ENCODE measurements at places on chromosomes 1 and 21.

DNA sequence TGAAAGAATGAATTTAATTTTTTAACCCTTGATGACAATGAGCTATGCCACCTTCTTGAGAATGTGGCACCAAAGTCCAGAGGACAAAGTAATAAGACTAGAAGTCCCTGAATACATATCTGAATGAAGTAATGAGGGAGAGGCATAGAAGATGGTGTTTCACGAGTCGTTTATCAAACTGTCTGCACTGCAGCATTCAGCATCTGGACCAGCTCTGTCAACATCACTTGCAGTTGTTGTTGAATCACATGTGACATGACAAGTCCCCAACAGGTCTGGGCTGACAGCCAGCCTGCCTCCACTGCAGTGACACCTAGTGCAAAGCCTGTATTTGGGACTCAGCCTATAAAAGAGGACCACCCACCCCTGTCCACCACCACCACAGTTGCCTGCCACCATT, 17.3 kb upstream of the GALNT2 start:
- no peak for DNase-seq

DNA sequence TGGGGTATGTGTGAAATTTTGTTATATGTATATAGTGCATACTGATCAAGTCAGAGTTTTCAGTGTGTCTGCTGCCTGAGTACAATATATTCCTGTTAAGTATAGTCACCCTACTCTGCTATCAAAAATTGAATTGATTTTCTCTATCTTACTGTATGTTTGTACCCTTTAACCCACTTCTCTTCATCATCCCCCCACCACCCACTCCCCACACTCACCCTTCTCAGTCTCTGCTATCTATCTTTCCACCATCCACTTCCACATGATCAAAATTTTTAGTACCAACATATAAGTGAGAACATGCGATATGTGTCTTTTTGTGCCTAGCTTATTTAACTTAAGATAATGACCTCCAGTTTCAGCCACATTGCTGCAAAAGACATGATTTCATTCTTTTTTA, 4.2 kb downstream of the LY9 start:
- no peak for DNase-seq

- DNase-seq: no peak
Observed at GRCh38 chr1:243819438-243819839, 30.6 kb downstream of the AKT3 start.

GRCh38 chr1:151945725-151946722, 36.7 kb upstream of the THEM4 start:
- DNase-seq: no peak

DNA sequence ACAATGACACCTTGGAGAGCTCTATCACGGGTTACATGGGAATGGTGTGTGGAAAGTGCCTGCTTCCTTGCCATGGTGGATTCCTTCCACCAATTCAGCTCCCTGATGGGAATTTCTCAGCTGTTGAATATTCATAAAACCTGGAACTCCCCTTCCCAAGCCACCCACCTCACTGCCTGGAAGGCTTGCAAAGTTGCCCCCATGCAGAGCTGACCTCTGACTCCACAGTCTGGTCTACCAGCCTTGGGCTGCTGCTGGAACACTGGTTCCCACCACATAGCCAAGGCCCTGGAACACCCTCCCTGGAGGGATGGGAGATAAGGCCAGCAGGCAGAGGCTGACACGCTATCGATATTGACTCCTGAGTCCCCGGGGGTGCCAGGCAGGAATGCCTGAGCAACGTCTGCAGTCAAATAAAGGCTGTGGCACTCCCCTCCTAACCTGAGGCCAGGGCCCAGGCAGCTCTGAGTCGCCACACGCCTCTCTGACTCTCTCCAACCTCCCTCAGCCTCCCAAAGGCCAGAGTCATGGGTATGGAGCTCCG, 8.8 kb downstream of the CCDC24 start:
- no peak for DNase-seq

DNA sequence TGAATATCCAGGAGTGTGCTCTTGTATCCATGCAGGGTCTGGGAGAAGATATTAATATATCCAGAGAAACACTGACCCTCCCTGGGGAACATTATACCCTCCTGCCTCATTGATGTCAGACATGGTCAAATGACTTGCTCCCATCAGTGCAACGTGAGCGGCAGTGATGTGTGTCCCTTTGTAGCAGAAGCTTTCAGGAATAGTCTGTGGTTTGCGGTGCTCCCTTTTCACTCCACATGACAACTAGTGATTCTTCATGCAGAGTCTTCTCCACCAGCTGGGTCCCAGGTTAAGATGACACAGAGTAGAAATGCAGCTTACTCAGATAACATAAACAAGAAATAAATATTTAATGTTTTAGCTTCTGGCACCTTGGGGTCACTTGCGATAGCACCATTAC, 31.9 kb upstream of the LYPD8 start:
- no peak for DNase-seq

- no peak for DNase-seq
Observed at GRCh38 chr1:159201642-159202041, 3.0 kb upstream of the ACKR1 start.

DNA sequence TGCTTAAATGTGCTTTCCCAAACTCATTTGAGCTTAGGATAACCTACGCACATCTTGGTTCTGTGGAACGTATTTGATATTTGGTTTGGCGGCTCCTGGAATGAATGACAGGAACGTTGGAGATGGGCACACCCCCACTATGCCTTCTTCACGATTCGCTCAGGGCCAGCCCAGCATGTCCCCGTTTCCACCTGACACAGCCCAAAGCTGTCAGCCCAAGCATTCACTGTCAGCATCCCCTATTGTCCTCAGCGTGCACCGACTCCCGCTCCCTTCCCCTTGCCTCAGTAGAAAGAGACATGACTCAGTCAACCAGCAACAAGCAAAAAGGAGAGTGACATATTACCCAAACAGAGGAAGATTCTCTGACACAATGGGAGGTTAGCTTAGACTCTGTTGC, 181.4 kb downstream of the KCNJ6 start:
- no peak for DNase-seq

GRCh38 chr1:46551597-46552095, at the start of gene KNCN:
Gene KNCN, minus strand, starts transcription at chr1:46551647. Its CDS starts 432 bp downstream, at chr1:46551215.
- DNase-seq: no peak

DNA sequence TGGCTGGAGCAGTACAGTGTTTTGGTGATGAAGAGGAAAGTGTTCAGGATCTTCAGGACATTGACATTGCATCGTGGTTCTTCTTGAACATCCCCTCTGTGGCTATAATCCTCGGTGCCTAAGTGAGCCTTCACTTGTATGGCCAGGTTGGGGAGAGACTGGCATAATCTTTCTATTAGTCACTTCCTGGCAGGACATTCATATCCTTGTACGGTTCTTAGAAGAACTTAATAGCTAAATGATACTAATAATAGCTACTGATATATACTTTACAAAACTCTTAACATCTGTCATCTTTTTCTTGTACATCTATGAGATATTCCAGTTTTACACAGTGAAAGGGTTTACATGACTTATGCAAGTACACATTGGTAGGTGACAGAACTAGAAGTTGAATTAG, 35.8 kb downstream of the CELF3 start:
- DNase-seq: no peak

GRCh38 chr1:227318016-227318852, at the start of gene CDC42BPA:
Gene CDC42BPA, minus strand, starts transcription at chr1:227318492. Its CDS starts 1,310 bp downstream, at chr1:227317182.
- DNase-seq: no peak

DNA sequence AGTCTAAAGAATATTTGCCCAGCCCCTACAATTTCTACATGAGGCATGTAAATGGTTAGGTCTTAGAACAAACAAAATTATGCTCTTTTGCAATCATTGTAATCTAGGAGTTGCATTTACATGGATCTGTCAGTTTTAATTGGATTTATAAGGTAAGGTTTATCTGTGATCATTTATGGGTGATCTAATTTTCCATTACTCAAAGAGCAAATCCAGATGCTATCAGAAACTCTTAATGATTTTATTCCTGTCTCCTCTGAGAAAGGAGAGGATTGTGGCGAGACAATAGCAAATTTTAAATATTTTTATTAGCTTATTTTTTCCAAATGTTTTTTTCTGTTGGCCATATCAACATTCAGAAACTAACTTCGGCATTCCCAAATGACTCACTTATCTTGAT, 14.2 kb upstream of the NEGR1 start:
- DNase-seq: no peak

- DNase-seq: no peak
Observed at GRCh38 chr1:87045761-87046304, 131.4 kb downstream of the HS2ST1 start.

DNA sequence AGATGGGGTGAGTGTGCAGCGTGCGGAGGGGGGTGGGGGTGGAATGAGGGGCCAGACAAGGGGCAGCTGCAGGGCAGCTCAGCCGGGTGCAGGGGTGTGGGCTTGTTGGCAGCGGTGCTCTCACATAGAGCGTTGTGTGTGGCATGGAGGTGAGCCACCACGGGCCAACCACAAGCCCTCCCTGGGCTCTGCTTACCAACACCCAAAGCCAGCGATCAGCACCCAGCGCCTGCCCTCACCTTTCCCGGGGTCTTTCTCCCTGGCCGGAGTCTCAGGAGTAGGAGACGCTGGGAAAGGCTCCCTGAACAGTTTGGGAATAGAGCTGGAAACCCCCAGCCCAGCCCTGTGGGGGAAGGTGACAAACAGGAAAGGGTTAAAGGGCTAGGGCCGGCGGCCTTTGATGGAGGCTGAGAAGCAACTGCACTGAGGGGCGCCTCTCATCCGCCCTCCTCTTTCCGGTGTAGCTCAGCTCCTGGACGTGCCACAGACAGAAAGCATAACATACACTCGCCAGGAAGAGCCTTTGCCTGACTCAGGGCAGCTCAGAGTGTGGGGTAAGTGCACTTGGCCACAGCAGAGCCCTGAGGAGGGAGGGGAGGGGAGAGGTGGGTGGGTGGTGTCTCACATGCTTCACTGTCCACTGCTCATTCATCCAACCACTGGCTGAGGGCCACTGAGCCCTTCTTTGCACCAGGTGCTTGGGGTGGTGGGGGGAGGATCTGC, 577 bp downstream of the IKBKE start:
- DNase-seq: peak; percentile 37

DNA sequence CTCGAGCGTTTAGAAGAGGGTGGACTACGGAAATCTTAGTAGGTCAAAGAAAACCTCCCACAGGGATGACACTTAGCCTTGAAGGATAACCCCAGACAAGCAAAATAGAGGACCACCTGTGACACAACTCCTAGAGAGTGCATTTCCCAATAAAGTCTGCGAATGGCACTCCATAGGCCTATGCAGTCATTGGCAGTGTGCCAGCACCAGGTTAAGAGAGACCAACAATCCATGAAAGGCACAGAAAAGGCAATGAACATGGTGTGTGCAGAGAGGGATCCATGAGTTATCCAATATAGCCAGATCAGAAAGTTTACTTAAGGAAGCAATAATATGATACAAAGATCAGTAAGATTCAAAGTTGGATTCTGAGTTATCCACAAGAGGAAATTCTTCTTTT, 45.2 kb upstream of the FMO2 start:
- DNase-seq: no peak

DNA sequence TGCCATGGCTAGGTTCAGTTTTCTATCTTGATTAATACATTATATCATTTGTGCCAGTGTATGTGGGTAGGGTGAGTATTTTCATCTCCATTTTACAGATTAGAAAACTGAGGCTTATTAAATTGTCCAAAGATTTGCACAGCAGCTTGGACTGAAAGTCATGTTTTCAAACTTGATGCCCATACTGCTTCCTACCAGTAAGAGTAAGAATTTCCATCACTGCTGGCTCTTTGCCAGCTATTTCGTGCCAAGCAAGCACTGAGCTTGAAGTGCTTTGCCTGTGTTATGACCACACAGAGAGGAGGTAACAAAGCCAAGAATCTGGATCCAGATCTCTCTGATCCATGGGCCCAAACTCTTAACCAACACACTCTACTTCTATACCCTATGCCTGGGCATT, 295.0 kb downstream of the VAV3 start:
- no peak for DNase-seq

DNA sequence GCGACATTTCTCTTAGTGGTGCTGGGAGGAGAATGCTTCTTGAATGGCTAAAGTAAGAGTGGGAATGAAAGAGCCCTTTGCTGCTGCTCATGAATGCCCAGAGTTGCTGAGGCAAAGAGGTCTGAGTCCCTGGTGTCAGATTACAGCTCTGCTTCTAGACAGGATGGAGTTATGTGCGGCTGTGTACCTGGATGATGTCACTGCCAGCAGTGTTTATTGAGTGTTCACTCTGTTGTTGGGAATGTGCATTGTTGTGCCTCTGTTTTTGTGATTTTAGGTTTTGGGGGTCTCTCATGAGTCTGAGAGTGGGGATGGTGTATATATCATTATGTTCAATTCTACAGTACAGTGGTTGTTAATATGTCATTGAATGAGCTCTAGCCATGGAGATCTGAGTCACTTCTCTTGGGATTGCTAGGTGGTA, 2.7 kb downstream of the CDC14A start:
- DNase-seq: no peak

DNA sequence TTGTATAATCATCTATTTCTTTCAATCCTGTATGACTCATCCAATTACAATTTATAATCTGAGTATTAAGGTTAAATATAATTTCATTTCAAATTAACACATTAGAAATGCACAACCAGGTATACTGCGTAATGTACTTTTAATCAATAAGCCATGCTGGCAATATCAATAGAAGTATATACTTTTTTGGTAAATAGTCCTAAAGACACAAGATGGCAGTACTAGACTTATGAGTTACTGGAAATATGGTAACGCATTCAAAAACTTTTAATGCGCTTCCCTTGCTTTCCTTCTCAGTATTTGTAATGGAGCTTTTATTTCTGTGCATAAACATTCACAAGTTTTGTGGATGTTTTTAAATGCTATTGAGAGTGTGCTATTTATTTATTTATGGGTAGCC, 1162.0 kb upstream of the TMPRSS15 start:
- DNase-seq: no peak

DNA sequence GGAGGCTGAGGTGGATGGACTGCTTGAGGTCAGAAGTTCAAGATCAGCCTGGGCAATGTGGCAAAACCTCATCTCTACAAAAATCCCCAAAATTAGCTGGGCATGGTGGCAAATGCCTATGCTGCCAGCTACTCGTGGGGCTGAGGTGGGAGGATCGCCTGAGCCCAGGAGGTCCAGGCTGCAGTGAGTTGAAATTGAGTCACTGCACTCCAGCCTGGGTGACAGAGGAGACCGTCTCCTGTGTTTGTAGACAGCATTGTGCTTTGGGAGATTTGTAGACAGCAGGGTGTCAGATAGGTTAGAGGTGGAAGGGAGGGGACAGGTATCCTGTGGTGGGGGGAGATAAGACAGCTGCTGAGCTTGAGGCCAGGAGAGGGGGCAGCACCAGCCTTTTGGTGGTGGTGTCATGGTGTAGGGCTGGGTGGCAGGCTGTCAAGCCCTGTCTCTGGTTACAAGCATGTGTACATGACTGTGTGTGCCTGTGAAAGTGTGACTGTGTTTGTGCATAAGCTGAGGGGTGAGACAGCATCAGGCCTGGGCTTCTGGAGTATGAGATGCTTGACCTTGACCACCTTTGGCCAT, 15.2 kb downstream of the PPFIA4 start:
- no peak for DNase-seq

DNA sequence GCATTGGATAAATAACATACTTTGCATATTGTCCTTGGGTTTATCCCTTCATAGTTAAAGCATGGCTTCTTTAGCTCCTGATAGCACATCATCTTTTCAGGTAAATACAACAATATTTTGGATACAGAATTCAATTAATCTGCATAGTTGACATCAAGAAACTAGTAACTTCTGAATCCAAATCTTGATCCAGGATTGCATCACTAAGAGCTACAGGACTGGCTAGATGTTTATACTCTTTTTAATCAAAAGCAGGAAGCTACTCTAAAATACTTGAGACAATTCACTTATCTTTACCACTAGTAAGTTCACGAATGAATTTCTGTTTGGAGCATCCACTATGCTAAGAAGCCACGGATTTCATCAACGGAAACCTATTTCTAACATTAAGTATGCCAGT, 54.2 kb upstream of the SLC44A3 start:
- no peak for DNase-seq
